ENCODE measurements at places on chromosomes 7 and 10. TPM values are rescaled to one million over a fixed set of nuclear protein-coding genes. Genes with fewer than 3 reads are reported as not detected.

IKZF1 gene
- total RNA-seq, result 0.17 TPM

PLPP4 gene
- not detected for total RNA-seq

MYPN gene
- under 0.01 TPM for total RNA-seq

RASA4B gene
- total RNA-seq, result 10.1 TPM

DRGX gene
- not detected for total RNA-seq

TYW1 gene
- total RNA-seq, result 20.3 TPM

PAX4 gene
- not detected for total RNA-seq

CDHR1 gene
- total RNA-seq, result 0.68 TPM

NSUN5 gene
- 3.7 TPM for total RNA-seq

GSTK1 gene
- 110 TPM for total RNA-seq

THSD7A gene
- 38.8 TPM for total RNA-seq

CASP2 gene
- total RNA-seq, result 12.8 TPM

HUS1 gene
- total RNA-seq, result 16.8 TPM

LBX1 gene
- total RNA-seq, result not detected

SPDYE18 gene
- total RNA-seq, result not detected

SAMD9L gene
- total RNA-seq, result 27.7 TPM

CPA2 gene
- total RNA-seq, result not detected

GDF2 gene
- total RNA-seq, result not detected
